Right hindlimb (tissue), 1 donor: ENCODE measurements at places on chromosomes 7 and 10.
A peak's percentile ranks its signal among the peaks of the same experiment; 100 is the strongest.

DNA sequence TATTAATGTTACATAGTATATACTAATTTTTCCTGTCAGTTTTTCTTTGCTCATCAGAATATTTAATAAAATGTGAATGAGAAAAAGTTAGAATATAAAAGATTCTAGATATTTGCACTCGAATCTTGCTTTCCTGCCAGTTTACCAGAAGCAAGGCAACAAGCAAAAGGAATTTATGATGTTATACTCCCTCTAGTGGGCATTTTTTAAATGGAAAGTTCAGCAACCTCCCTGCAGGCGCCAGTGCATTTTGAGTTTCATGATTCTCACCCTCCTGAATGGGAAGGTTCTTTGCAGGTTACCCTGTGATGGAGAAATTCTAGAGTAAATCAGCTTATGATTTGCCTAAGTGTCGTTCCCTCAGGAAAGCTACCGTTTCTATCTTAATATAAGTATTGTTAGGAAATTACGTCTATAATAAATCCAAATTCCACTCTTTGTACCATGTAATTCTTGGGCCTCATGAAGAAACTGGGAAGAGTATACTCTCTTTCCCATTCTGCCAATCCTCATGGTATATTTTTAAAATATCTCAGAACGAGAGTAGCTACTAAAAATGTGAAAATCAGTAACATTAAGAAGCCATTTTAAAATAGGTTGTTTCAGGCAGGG, 350.0 kb downstream of the CRPPA start:
- DNase-seq = no peak

DNA sequence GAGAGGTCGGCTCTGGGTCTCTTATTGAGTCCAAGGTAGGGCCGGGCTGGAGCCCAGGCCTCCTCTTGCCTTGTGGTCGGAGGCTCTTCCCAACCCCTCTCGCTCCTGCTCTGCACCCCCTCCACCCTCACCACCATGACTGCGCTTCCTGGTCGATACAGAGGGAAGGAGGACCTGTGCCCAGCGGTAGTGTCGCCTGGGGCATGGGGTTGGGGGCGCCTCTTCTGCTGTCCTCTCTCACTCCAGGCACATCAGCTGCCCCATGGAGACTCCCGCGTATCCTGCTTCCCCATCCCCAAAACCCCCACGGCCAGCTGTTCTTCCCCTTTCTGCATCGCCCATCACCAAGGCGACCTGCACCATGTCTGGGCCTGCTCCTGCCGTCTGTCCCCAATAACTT, 44.4 kb downstream of the TMEM270 start:
- no peak for DNase-seq

DNA sequence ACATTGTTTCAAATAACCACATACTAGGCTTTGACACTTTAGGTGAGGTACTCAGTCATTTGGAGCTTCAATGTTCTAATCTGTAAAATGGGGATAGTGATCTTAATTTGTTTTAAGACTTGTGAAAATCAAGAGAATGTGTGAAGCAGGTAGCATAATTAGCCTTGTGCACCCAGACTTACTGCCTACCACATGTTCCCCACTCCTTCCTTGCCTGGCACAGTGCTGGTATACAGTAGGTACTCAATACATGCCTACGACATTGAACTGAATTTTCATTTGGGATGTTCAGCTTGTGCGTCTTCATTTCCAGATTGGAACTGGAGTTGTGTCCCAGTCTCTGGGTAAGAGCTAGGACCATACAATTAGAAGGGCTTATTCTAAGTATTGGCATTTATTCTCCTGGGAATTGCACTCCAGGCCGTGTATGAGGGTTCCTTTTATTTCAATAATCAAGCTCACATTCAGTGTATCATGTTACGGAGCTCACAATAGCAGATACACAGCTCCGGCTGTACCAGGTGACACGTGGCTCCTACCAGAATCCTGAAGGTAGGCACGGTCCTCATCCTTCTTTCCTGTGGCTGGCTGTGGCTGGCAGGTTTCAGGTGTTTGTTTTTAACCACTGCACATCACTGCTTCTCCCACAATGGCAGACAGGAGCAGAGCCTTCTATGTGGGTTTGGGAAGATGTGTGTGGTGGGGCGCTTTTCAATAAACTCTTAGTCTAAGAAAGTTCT, 109.4 kb upstream of the PDCD4 start:
- no peak for DNase-seq

- DNase-seq = peak; percentile 75
Measured at GRCh38 chr10:98246911-98247805, 20.8 kb downstream of the LOXL4 start.

DNA sequence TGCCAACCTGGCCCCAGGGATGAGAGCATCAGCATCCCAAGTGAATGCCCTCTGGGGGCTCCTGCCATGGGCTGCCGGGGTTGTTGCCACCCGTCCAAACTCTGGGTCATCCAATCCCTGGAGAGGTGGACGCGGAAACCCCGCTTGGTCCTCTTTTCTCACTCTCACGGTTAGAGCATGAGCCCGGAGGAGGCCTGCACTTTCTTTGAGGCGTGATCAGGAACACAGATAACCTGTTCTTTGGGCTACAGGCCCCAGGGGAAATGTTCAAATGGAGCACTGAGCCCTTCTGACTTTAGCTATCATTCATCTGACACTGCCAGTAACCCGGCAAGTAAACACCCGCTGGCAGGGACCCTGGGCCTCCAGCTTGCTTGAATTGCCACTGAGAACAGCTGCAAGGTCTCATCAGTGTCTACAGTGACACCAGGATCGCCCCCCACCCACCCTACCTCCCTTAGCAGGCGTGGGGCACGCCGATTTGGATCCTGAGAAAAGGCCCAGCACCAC, 29.4 kb upstream of the SLF2 start:
- peak; percentile 71 for DNase-seq

DNA sequence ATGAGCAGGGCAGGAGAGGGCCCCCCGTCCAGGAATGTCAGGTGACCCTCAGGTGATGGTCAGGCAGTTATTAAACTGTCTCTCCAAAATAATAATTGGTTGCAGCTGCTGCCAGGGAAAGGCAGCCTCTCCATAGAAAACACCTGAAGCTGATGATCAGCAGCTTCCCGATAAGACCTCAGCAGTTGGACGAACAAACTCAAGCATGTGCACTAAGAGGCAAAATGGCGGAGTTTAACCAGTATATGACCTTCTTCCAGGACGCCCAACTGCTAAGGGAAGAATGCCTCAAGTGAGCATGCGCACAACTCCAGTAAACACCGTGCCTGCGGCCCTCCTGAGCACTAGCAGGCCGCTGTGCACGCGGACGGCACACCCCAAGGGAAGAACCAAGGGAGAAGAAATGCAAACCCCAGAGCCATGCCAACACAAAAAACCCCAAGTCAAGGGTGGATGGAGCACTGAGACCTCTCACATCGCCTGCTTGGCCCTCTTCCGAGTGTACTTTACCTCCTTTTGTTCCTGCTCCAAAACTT, 38.9 kb upstream of the ADARB2 start:
- no peak for DNase-seq

GRCh38 chr7:1223196-1223981, 9.3 kb upstream of the UNCX start:
- DNase-seq = no peak

GRCh38 chr10:8279598-8279997, 225.1 kb downstream of the GATA3 start:
- DNase-seq = no peak

DNA sequence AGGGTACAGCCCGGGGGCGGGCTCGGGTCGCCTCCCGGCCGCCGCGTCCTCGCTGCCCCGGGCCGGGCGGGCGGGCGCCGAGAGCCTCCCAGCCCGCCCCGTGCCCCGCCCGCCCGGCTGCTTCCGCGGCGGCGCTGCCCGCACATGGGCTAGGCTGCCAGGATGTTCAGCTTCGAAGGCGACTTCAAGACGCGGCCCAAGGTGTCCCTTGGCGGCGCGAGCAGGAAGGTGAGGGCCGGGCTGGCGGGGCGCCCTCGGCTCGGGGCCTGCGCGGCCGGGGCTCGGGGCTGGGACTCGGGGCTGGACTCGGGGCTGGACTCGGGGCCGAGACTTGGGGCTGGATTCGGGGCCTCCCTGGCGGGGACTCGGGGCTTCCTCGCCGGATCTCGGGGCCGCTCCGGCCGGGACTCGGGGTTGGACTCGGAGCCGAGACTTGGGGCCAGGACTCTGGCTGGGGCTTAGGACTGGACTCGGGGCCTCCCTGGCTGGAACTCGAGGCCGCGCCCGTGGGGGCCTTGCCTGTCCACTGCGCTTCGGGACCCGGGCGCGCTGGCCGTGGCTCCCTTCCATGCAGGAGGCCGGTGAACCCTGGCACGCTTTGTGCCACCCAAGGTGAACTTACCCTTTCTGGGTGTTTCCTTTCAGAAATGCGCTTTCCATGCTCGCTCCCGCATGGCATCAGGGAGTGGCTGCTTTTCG, 534 bp downstream of the UBE3C start:
- DNase-seq = no peak

DNA sequence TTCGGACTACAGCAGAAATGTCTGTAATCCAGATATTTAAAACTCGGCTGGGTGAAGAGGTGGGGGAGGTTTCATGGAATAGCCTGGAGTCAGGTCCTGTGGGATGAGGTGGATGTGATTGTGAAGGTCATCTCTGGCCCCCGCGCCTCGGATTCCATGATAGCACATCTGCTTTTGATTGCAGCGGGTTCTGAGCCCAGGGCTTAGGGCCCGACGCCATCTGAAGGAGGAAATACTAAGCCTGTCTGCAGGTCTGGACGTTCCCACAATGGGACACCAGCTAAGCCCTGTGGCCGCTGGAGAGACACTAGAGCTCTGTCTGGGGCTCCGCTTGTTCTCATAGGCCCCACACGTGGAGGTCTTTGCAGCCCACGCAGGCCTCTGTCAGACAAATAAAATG, 328.7 kb downstream of the CXCL12 start:
- peak; percentile 59 for DNase-seq

DNA sequence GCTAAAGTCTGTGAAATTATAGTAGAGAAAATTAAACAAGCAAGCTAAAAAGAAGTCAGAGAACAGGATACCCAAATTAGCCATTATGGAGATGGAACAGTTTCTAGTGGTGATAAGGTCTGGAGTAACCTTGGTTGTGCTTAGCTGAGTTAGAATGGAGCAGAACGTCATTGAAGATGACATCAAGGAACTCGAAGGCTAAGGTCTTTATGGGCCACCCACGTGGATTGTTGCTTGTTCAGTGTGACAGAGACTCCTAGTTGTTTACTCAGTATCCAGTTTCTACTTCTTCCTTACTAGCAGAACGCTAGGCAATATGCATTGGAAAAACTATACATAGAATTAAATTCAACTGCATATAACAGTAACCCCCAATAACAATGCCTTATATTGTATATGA, 39.7 kb downstream of the AHCYL2 start:
- no peak for DNase-seq

DNA sequence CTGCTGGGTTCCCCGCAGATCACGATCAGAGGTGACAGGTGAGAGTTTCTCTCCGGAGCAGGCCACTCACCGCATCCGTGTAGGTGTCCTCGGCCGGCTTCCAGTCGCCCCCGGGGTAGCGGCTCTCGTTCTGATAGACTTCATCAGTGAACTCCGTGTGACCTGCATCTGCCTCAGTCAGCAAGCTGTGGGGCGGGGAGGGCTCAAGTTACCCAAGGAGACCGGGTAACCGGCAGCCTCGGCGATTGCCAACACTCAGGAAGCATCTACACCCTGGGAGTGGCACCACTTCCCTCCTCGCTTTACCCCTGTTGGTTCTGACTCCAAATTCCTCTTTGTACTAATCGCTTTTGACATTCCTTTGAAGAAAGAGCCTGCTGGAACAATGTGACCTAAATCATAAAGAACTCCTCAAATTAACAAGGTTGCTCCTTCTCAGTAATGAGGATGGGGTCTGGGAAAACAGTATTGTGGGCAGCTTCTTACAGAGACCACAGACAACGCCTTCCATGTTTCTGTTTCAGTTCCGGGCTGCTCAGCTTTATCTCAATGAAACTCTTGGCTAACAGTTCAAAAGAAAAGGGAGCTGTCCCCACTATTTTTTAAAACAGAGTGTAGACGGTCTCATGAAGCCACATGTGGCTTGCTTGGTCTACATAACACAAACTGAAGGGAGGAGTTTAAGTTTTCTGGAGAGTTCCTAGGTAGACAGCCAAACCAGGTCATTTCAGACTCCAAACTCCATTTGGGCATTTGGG, 118.1 kb downstream of the MYOF start:
- no peak for DNase-seq

GRCh38 chr10:45383682-45384330, 9.8 kb downstream of the ALOX5 start:
- no peak for DNase-seq

DNA sequence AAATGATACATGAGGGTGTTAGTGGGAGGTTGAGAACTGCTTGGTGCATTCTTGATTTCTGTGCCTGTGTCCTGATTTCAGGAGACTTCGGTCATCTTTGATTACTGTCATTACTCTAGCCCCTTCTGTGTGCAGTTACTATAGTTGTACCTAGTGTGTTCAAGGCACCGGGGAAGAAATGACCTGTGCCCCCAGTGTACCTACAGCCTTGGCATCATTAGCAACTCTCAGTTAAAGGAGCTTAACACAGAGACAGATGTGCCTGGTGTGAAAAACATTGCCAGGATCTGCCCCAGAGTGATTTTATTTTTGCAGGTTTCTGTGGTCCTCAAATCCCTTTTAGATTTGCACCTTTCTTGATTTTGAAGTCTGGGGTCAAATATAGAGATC, 62.2 kb downstream of the ARID5B start:
- DNase-seq = no peak

DNA sequence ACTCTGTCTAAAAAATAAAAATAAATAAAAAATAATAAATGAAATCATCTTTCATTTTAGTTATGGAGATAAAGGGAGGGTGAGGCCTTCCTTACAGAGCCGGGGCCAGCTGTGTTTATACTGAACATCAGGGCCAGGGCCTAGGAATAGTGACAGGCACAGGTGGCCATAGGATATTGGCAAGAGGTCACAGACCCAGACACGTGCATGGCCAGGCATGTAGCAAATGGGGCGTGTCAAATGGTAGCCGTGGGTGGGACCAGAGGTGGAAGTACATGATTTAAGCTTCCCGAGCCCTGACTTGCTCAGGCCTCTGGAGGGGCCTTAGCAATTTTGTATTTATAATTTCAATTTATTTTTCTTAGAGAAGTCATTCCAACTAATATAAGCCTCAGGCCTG, 353.0 kb downstream of the ANKRD30A start:
- no peak for DNase-seq

DNA sequence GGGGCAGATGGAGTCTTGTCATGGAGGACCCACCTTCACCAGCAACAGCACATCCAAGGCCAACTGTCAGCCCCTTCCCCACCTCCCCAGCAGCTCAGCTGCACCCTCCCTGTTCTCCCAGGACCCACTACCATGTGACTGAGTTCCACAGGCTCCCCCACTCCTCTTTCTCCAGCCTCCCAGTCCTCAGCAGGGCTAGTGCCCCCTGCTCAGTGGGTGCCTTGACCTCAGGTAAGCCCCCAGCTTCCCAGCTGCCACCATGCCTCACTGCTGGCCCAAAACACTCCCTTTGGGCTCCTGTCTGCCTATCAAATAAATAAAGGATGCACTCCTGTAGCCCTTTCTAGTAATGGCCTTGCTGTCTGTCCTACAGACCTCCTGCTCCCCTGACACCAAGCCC, 174.4 kb downstream of the SLIT1 start:
- no peak for DNase-seq

- peak; percentile 24 for DNase-seq
Measured at GRCh38 chr7:145092766-145093165, 256.9 kb upstream of the TPK1 start.
